AG04450 (cell line): ENCODE measurements at places on chromosomes 7 and 10.

- no peak for DNase-seq
Observed at GRCh38 chr7:115338016-115338415, 416.1 kb downstream of the MDFIC start.

DNA sequence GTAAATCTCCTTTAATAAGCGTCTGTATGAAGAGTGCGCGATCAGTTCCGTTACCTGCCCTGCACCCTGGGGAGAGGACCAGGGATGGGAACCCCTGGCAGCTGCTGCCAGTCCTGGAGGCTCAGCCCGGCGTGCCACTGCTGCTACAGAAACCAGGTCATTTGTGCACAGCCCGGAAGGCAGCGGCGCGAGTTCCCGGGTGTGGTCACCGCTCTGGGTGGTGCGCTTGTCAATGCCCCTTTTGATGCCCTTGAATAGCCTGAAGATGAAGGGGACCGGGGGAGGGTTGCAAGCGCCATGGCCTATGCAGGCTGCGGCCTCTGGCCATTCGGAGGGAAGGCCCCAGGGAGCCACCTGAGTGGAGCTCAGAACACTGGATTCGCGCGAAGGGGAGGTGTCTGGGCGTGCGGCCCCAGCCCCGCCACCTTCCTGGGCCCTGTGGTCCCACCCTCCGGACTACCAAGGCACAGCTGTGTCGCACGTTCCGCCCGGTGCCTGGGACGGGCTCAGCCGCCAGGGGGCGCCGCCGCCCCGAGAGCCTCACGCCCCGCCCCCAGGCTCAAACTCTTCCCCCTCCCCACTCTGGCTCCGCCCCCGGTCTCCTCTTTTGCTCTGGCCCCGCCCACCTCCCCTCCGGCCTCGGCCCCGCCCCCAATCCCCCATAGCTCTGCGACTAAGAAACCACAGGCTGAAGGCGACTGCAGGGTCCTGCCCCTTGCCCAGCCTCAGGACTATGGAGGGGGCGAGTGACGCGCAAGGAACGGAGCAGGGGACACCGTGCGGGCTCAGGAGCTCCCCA is 16.5 kb downstream of the AP5Z1 start:
- DNase-seq: no peak

- DNase-seq: no peak
Observed at GRCh38 chr7:28904578-28905048, 53.5 kb downstream of the TRIL start.

- DNase-seq: no peak
Observed at GRCh38 chr7:43559171-43559945, 23.6 kb upstream of the STK17A start.

DNA sequence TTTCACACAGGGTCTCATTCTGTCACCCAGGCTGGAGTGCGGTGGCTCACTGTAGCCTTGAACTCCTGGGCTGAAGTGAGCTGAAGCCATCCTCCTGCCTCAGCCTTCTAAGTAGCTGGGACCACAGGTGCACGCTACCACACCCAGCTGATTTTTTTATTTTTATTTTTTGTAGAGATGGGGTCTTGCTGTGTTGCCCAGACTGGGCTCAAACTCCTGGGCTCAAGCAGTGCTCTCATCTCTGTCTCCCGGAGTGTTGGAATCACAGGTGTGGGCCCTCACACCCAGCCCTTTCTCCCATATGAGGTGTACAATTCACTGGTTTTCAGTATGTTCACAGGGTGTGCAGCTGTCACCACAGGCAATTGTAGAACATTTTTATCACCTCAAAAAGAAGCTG is 5.2 kb downstream of the INPP5A start:
- DNase-seq: no peak

- no peak for DNase-seq
Observed at GRCh38 chr7:31791881-31792280, 104.9 kb downstream of the PPP1R17 start.

DNA sequence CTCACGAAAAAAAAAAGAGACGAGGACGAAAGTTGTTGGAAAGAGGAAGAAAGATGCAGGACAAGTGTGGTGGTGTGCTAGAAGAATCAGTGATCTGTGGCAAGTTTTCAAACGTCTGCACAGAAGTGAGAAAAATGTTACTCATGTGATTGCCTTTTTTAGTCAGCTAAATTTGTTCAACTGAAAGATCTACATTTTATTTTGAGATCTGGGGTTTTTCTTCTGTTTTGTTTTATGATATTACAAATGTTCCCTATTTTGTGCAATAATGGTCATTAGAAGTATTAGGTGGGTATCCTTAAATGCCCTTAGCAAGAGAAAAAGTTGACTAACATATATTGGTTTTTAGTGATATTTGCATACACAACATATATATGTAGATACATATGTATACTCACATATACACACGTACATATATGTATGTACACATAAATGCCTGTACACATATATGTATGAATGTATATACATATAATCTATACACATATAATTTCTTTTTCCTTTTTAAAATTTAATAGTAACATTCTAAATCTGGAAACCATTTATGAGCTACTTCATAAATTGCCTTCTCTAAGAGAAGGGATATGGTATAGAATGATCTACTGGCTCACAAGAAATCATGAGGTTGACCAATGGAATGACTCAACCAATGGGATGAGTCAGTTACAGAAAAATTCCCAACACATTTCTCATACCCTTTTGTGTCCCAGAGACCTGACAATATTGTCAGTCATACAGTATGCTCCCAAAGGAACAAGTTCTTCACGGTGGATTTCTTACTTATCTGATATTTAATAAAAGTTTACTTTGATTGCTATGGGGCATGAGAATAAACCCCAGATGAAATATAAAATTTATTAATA is 38.4 kb downstream of the SLC39A12 start:
- no peak for DNase-seq

DNA sequence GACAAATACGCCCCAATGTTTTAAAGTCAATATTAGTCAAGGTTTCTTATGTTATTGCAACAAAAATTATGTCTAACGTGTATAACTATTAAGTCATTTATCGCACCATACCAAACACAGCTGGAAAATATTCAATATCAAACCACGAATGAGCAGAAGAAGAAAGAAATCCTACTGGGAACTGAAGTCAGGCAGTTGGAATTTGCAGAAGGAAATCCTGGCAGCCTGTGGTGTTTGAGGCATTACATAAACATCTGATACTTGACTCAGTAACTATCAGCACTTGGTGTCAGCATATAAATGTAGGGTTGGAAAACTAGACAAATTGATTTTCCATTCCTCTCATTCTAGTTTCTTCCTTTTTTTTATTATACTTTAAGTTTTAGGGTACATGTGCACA is 83.4 kb upstream of the NUPR2 start:
- no peak for DNase-seq

DNA sequence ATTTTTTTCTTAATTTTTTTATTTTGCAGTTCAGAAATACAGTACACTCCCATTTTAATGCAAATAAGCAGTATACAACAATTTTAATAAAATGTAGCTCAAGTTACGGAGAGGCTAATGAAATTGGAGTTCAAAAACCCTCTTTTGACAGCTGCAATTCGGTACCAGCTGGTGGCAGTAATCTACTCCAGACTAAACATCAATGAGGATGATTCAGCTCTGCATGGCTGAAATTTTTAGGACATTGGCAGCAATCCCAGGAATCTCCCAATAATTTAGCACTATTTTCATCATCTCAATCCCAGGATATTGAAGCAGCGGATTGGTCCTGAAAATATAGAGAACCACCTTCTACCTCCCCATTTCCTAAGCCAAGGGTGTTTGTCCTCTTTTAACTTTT is 278.8 kb downstream of the CACNA2D1 start:
- DNase-seq: peak; percentile 46
